ENCODE measurements at places on chromosomes 6 and 20.

DNA sequence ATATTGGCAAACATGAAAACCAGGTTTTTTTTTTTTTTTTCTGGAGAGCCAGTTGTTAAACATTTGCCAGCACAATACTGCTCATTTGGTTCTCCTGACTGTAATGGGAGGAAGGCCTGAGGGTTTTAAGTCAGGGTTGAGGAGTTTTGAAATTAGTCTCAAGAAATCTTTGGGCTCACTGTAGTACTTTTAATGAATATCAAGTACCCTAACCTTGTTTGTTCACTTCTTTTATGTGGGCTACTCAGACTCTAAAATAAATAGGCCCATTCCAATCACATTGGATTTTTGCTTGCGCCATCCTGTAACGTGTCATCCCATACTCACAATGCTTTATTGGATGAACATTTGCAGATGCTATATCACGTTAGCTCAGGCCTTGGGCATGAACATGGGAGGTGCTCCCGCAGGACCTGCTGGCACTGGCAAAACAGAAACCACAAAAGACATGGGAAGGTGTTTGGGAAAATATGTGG, 146.9 kb downstream of the DNAH8 start:
- DNase-seq, result no peak

DNA sequence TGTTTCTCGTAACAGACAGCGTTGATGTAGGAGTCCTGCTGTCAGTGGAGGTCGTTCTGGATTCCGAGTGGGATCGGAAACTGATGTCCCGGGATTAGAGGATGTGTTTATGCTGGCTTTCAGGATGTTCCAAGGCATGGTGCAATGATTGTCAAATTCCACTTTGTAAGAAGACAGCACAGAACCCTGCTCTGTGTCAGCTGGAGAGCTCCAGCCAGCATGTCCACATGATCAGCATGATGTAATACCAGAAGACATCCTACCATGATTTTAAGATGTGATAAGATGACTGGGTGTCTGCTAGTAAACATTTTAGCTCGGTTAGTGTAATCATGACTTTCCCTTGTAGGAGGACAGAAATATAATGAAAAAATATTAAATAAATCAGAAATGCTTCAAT, 20.3 kb downstream of the ENPP1 start:
- no peak for DNase-seq

DNA sequence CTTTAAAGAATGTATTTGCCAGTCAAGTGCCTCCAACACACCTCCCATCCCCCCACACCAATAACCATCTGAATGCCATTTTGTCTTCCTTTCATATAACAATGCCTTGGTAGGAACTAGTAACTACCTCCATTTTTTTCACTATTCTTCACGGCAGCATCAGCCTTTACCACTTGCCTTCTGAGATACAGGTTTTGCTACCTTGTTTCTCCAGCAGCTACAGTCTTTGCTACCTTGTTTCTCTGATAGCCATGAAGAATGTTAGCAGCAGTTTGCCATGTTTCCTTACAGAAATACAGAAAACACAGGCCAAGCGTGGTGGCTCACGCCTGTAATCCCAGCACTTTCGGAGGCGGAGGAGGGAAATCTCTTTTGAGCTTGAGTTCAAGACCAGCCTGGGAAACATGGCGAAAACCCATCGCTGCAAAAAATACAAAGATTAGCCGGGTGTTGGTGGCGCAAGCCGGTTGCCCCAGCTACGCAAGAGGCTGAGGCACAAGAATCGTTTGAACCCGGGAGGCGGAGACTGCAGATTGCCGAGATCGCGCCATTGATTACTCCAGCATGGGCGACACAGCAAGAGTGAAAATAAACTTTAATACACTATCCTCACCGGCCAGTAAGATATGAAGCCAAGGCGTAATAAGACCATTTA, 100.9 kb downstream of the HFE start:
- DNase-seq, result no peak

DNA sequence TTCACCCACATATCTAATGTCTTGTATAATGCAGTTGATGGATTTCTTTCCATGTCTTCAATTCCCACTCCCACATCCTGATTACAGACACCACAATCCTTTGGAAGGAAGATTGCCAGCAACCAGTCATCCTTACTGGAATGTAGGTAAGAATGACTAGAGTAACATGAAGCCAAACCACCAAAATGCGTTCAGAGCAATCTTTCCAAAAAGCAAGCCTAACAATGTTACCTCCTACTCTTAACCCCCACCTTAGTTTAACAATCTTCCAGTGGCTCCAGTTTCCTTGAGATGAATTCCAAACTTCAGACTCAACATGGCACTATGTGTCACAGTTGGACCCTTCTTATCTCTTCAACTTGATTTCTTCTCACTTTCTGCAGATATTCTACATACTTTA, 685.6 kb downstream of the DOK5 start:
- DNase-seq, result no peak

- DNase-seq, result no peak
Observed at GRCh38 chr6:110674096-110674495, 141.2 kb downstream of the CDK19 start.

GRCh38 chr6:12294851-12295536, 4.8 kb downstream of the EDN1 start:
- no peak for DNase-seq

DNA sequence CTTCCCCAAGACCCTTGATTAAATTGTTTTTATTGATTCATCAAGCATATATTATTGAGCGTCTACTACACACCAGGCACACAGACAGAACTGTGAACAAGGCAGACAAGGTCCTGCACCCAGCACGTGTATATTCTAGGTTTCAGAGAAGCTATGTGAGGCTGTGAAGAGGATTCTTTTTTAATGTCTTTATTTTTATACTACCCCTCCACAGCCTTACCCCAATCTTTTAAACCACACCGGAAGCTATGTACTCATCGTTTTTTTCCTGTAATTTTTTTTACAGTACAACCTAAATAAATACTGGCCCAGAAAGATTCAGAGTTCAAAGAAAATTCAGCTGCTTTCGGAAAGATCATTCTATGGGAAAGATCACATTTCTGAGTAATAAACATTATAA, 10.0 kb downstream of the SGK1 start:
- DNase-seq, result no peak

DNA sequence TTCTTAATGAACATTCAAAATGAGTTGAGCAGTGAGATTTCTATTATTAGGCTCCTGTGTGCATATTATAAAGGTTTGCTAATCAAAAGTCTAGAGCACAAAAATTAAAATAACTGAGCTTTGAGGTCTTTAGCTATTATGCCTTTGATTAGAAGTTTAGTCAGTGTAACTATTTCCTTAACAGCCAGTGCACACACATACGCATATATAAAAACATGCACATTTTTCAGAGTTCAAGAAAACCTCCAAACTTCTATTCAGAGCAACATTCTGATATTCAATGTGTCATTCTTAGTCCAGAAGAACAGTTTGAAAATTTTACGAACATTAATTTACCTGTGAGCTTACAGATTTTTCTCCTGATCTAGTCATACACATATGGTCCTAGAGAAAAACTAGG, 48.3 kb upstream of the MYB start:
- DNase-seq, result no peak

GRCh38 chr6:36700831-36701230, 3.2 kb downstream of the RAB44 start:
- DNase-seq, result no peak

- no peak for DNase-seq
Observed at GRCh38 chr6:15263780-15264374, 18.0 kb downstream of the JARID2 start.

DNA sequence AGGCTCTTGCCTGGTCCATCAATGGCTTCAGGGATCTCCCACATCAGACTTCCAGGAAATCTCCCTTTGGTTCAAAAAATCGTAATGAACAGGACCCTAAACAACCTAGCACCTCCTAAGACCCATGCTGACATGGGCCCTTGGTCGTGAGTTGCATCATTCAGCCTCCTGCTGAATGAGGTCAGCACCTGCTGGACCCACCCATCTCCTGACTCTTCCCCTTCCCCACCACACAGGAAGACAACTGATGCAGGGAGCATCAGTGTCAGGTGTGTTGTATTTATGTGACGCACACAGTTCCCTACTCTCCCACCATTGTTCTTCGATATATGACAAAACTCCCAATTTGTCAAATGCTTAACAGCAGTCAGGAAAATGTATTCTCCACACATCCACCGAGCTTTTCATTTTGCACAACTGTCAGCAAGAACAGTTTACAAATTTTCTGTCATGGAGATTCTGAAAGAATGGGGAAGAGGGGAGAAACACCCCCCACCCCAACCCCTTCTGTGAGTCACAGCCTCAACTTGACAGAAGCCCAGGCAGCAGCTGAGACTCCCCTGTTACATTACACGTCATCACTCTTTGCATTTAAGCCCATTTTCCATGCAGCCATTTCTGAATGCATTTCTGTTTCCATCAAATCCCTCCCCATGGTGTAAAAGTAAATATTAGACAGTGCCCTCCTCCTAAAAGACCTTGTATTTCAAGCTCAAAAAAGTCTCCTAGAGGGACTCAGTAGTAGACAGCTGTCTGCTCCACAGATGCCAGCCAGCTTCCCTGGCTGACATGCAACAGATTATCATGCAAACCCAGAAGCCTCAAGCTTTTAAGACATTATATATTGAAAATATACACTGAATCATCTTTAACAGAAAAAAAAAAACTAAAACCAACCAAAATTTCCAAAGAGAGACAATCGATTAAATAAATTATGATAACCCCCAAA, 577.5 kb downstream of the PTPRT start:
- no peak for DNase-seq

DNA sequence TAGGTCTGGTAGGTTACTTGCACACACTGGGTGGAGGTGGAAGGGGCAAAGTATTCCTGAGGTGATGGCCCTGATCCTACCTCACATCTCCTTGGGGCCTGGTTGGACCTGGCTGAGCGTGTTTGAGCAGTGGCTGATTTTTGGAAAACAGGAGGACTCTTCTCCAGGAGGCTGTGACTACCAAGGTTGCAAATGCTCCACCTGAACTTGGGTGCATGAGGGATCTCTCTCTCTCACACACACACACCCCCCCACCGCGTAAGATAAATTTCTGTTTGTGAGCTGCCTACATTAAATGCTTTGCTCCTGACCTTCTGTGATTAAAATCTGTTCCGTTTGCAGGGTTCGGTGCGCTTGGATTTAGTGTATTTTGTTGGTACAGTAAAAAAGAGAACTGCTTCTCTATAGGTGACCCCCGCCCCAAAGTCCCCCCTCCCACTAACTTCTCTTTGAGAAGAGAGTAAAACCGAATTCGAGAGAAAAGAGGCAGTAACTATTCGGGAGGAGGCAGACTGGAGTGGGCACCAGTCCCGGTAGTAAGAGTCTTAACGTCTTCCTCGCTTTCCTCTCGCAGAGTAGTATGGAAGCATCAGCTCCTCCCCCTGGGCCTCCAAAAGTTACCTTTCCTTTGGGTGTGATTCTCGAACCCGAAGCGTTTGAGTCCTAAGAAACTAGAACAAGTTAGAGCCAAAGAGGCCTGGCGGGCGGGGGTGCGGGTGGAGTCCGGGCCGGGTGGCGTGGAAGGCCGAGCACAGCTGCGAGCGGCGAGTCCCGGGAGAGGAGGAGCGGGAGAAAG, 585 bp upstream of the DSE start:
- no peak for DNase-seq

DNA sequence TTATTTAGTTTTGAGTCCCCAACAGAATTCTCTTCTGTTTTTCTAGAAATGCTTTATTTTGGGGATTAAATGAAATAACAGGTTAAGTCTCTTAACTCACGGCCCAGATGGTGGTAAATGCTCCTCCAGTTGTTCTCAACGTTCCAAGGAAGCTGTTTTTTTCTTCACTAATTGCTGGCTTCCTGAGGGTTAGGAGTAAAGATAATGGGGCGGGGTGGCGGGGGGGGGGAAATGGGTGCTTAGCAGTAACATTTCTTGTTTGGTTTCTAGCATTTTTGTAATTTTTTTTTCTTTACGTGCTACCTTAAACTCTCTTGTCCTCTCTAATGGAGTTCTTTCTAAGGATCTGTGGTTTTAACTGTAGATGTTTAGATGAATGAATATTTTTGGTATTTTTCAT, 2.2 kb downstream of the SRSF3 start:
- DNase-seq, result no peak

DNA sequence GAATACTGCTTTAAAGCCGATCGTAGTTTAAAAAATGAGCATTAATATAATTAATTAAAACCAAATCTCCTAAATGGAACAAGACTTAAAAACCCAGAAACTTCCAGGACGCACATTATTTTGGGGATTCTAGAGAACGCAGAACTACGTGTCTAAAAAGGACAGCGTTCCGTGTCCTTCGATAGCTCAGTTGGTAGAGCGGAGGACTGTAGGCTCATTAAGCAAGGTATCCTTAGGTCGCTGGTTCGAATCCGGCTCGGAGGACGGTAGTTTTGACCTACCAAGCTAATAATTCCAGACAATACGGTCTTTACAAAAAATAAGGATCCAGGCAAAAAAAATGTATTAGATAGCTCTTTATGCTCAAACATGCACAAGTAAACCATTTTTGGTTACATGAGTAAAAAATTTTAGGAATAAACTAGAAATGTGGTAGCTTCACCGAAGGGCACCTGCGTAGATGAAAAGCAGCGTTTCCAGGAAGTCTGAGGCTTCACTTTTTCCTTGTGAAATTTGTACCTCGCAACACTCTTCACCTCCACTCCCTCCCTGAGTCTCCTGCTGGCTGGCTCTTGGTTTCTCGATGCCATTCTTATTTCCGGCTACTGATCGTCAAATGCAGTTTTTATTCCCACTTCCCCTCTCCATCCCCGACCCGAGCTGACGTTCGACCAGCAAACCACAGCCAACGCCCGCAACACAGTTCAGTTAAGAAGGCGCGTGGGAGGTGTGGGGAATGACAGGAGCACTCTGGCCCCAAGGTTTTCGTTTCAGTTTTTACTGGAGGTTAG, 19.6 kb upstream of the ABT1 start:
- peak; percentile 45 for DNase-seq

GRCh38 chr20:44909872-44910689, at the start of gene PABPC1L:
Gene PABPC1L, plus strand, starts transcription at chr20:44910060. Its CDS starts 84 bp downstream, at chr20:44910144.
- peak; percentile 46 for DNase-seq

GRCh38 chr6:168637834-168638233, 196.8 kb downstream of the SMOC2 start:
- no peak for DNase-seq

GRCh38 chr6:29946223-29947076, 4.1 kb downstream of the HLA-A start:
- DNase-seq, result no peak

DNA sequence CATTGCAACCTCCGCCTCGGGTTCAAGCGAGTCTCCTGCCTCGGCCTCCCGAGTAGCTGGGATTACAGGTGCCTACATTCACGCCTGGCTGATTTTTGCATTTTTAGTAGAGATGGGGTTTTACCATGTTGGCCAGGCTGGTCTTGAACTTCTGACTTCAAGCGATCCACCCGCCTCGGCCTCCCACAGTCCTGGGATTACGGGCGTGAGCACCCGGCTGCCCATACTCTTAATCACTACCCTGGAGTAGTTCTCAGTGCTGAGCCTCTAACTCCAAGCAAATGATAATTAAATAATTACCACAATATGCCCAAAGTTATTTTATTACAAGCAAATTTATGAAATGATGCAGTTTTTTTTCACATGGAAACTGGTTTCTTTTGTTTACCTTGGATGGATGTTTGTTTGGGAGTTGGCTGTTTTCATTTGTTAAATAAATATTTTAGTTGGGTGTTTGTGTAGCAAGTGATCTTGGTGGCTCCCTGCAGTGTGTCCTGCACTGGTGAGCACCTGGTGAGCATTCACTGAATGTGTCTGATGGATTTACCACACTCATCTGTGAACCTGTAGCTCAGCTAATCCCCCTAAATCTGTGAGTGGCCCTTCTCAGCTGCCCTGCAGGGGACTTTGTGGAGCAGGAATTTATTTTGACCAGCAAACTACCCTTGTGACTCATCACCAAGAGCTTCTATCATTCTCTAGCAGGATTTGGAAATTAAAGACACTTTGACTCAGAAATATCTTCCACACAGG, 36.9 kb downstream of the UTRN start:
- no peak for DNase-seq

- DNase-seq, result no peak
Observed at GRCh38 chr6:114024746-114025145, 53.8 kb upstream of the HDAC2 start.
